ENCODE measurements at places on chromosomes 4 and X.

DNA sequence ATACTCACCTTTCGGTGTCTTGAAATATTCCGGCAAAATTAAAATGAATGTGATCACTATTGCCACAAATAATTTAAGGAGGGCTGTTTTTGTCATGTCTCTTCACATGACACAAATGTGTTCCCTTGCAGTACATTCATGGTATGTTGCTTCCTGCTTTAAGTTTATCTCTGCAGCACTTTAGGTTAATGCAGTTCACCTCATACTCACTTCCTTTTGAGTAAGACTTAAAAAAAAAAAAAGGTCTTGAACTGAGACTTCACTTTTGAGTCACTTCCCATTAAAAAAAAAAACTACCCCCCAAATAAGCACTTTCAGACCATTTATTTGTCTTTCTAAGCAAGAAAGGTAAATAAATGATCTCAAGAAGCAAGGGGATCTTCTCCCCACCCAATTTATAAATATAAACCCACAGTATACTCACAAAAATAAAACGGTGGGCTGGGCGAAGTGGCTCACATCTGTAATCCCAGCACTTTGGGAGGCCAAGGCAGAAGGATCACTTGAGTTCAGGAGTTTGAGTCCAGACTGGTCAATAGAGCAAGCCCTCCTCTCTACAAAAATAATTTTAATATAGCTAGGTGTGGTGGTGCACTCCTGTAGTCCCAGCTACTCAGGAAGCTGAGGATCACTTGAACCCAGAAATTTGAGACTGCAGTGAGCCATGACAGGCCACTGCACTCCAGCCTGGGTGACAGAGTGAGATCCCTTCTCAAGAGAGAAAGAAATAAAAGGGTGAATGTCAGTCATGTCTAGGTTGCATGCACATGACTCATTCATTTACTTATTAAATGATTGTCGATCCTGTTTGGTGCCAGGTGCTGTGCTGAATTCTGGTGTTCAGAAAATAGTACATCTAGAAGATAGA is at the start of gene TMEM156:
Gene TMEM156 (minus strand): TSS at position 192 of the 868 bp plus-strand sequence. CDS start 96 bp downstream, at position 96.
- DNase-seq: peak; percentile 47

DNA sequence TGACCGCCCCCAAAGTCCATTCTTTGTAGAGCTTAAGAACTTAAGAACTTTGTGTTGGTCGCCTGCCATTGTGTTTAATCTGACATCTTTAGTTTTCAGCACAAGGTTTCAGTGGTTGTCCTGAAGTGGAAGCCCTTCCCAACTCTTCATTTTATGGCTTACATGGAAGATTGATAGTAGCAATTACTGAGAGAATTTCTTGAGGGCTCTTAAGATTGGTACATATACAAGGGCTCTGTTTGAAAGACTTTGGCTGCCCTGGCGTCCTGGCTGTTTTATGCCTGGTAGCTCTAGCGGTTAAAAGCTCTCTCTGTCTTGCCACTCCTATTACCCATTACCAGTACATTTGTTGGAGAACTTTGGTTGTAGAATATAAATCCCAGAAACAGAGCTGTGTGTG is 75.0 kb downstream of the KDM6A start:
- no peak for DNase-seq

- no peak for DNase-seq
Measured at GRCh38 chr4:100428051-100428450, 89.8 kb downstream of the EMCN start.

DNA sequence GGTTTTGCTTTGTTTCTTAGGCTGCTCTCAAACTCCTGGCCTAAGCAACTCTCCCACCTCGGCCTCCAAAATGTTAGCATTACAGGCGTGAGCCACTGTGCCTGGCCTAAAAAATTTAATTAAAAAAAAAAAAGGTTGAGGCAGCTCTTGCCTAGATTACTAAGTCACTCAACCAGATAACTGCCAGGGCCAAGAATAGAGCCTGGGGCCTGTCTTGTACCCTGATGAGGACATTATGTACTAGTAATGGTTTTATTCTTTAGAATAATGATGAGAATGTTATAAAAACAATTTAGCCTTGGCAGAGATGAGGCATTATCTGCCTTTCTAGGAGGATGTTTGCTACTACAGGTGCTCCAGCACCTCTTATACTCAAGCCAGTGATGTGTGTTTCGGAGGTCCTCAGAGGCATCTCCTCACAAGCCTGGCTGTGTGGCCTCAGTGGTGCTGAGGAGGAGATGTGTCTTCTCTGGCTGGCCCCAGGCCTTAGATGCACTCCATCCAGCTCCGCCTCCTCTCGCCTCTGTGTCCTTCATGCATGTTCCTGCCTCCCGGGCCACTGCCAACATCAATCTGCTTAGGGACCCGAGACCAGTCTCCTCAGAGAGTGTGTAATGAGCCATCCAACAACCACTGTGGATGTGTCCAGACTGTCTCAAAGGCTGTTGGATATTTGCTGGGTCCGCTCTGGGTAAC is 337.7 kb upstream of the GATB start:
- DNase-seq: no peak

GRCh38 chr4:78551420-78552351 is at the start of gene ANXA3:
ANXA3 (plus strand) TSS chr4:78551770; CDS start chr4:78554474, 2,704 bp downstream.
- DNase-seq: peak; percentile 15

DNA sequence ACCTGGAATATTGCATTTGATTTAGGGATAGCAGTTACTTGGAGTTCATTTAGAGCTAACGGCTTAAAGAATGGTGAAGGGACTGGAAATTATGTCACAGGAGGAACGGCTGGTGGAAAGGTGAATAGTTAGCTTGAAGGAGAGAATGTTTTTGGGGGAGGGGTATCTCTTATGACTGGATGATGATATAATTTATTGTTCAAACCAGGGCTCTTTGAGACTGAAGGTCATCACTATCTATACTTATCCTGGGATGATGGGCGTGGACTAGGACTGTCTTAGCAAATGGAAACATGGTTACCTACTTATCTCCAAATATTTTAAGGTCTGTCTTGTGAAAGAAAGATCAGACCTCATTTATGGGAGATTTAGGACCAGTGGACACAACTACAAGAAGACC is 30.1 kb downstream of the WWC2 start:
- no peak for DNase-seq
